CD8-positive, alpha-beta memory T cell (primary cell): ENCODE measurements at places on chromosomes 1 and 21. TPM values are rescaled to one million over a fixed set of nuclear protein-coding genes. Genes with fewer than 3 reads are reported as not detected.

DNA sequence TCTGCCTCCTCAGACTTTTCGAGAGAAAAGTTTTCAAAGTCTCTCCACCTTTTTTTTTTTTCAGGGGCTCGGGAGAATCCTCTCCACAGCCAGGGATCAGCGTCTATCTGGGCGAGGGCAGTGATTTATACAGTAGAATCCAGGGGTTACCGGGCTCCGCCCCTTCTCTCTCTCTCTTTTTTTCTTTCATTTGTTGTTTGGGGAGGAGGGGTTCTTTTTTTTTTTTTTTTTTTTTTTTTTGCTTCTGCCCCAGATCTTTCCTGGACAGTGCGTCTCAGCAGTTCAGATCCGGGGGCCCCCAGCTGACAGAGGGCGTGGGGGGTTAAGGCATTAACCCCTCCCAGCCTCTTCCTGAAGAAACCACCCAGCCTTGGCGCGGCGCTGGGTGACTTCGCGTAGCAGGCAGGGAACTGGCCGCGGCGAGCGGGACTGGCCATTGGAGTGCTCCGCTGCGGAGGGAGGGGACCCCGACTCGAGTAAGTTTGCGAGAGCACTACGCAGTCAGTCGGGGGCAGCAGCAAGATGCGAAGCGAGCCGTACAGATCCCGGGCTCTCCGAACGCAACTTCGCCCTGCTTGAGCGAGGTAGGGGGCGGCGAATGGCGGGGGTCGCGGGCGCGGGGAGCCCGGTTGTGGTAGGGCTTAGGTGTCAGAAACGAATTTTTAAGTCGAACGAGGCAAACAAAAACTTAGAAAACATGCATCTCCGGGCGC is at the start of gene S1PR1:
Gene S1PR1 (plus strand): TSS at position 504 of the 713 bp plus-strand sequence. CDS start 1,966 bp downstream, outside the sequence.
- no peaks in the 10 kb centered on the region for H3K27me3 ChIP-seq
- H3K4me3 ChIP-seq = peak within 1 kb of the TSS; percentile 78
- DNase-seq = peak; percentile 83

GRCh38 chr1:169708647-169709046 is 2.8 kb downstream of the SELL start:
- peaks cover 27% of the 10 kb centered on the region for H3K36me3 ChIP-seq
- no peaks in the 10 kb centered on the region for H3K27me3 ChIP-seq

DNA sequence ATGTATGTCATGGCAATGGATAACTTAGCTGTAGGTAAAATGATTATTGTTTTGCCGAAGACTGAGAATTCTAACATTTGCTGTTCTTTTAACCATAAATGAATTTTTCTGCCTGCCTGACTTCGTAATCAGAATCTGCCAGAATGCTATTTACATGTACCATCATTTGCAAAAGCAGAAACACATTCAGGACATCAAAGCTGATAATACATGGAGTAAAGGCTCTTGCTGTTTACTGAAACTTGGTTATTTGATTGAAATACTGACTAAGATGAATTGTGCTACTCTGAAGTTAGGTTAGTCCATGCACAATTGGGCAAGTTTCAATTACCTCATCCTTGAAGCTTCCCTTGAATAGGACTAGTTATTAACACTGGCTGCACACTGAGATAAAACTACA is 293.8 kb downstream of the PLA2G4A start:
- DNase-seq = no peak
- H3K27me3 ChIP-seq = no peaks in the 10 kb centered on the region
- no peaks in the 10 kb centered on the region for H3K4me1 ChIP-seq
- no peaks in the 10 kb centered on the region for H3K36me3 ChIP-seq
- H3K4me3 ChIP-seq = no peak overlapping the region

DNA sequence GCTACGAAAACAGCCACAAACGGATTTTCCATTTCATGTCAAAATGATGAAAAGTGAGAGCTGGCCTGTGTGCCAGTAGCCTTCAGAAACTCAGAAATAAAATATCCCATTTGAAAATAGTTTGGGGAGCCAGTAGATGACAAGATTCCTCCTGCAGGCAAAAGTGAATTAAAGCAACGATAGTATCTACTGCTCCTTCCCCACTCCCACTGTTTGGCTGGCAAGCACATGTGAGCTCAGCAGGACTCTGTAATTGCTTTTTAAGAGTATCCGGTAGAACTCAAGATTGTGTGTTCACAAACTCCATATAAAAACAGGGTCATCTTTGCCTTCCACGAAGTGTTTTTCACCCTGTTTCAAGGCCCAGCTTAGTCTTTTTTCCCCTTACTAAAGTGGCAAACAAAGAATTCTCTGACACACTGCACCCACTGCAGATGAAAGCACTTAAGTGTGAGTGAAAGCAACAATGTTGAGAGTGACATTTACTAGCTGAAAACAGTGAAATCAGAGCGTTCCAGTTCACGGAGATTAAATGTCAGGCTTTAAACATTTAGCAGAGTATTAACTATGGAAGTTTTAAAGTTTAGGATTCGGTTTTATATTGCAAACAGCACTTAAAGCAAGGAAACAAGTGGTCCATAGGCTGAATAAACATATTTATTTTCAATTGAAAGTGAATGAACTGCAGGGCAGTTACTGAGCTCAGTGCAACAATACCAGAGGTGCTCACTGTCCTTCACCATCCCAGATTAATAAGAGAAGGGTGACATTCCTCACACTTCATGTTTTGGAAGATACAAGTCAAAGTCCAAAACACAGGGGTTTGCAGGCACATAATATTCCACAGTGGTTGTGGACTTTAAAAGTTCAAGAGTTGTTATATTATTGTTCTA is 70.0 kb downstream of the ALG14 start:
- H3K4me3 ChIP-seq = no peak overlapping the region
- no peak overlapping the region for H3K27ac ChIP-seq
- no peaks in the 10 kb centered on the region for H3K4me1 ChIP-seq
- no peaks in the 10 kb centered on the region for H3K36me3 ChIP-seq
- no peaks in the 10 kb centered on the region for H3K27me3 ChIP-seq

GRCh38 chr1:12525311-12526181 is 92.5 kb downstream of the DHRS3 start:
- no peaks in the 10 kb centered on the region for H3K27me3 ChIP-seq
- no peak overlapping the region for H3K4me3 ChIP-seq
- no peak for DNase-seq
- no peak overlapping the region for H3K27ac ChIP-seq
- no peaks in the 10 kb centered on the region for H3K4me1 ChIP-seq

GRCh38 chr1:187734427-187734826 is 905.7 kb downstream of the PLA2G4A start:
- H3K27me3 ChIP-seq = no peaks in the 10 kb centered on the region
- no peak for DNase-seq
- H3K27ac ChIP-seq = no peak overlapping the region
- no peak overlapping the region for H3K4me3 ChIP-seq
- H3K36me3 ChIP-seq = no peaks in the 10 kb centered on the region
- no peaks in the 10 kb centered on the region for H3K4me1 ChIP-seq

DNA sequence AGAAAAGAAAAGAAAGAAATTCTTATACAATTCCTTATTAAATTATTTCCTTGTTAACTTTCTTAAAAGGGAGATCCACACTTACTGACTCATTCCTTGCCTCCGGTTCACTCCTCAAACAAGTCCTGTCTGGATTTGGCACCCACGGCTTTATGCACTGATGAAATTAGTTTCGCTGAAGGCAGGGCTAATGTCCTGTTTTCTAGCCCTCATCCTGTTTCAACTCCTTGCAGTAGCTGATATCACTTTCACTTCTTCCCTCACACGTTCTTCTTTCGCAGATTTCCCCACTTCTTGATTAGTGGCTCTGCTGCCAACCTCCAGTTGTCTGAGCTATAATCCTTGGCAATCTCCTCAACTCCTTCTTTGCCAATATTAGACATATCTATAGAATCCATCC is 215.2 kb downstream of the URB2 start:
- H3K27me3 ChIP-seq = no peaks in the 10 kb centered on the region
- no peaks in the 10 kb centered on the region for H3K4me1 ChIP-seq
- H3K27ac ChIP-seq = no peak overlapping the region
- no peak for DNase-seq

- no peak for DNase-seq
- peaks cover 35% of the 10 kb centered on the region for H3K27me3 ChIP-seq
- no peak overlapping the region for H3K4me3 ChIP-seq
- peaks cover 22% of the 10 kb centered on the region for H3K4me1 ChIP-seq
These were observed 67.5 kb downstream of the SYT2 start for GRCh38 chr1:202642619-202643291.

- H3K27ac ChIP-seq = no peak overlapping the region
- peaks cover 25% of the 10 kb centered on the region for H3K36me3 ChIP-seq
These were observed 143.9 kb downstream of the CLIC6 start for GRCh38 chr21:34812504-34813265.

GRCh38 chr21:19440792-19441655 is 1037.4 kb upstream of the TMPRSS15 start:
- DNase-seq = no peak
- no peak overlapping the region for H3K4me3 ChIP-seq
- no peaks in the 10 kb centered on the region for H3K36me3 ChIP-seq
- H3K27ac ChIP-seq = no peak overlapping the region
- no peaks in the 10 kb centered on the region for H3K27me3 ChIP-seq

DNA sequence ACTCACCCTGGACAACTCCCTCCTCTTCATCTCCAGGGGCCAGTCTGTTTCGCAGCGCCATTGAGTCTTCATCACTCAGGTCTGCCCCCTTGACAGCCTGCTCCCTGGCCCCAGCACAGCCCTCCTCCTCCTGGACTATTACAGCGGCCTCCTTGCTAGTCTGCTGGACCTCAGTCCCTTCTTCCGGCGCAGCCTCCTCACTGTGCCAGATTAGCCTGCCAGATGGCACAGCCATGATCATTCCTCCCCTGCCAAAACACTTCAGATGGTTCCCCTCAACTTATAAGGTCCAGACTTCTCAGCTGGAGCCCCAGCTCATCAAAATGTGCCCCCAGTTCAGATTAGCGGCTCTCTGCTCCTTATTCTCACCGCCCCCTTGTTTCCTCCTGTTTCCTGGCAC is 7.0 kb upstream of the CELSR2 start:
- H3K4me3 ChIP-seq = no peak overlapping the region
- H3K36me3 ChIP-seq = no peaks in the 10 kb centered on the region
- H3K4me1 ChIP-seq = peaks cover 12% of the 10 kb centered on the region
- H3K27me3 ChIP-seq = no peaks in the 10 kb centered on the region
- no peak for DNase-seq

- H3K4me1 ChIP-seq = no peaks in the 10 kb centered on the region
- no peaks in the 10 kb centered on the region for H3K27me3 ChIP-seq
- no peak for DNase-seq
- no peak overlapping the region for H3K4me3 ChIP-seq
- no peaks in the 10 kb centered on the region for H3K36me3 ChIP-seq
These were observed 710 bp upstream of the PALMD start for GRCh38 chr1:99645203-99645602.

- no peaks in the 10 kb centered on the region for H3K4me1 ChIP-seq
- H3K27me3 ChIP-seq = no peaks in the 10 kb centered on the region
- H3K4me3 ChIP-seq = no peak overlapping the region
- no peak overlapping the region for H3K27ac ChIP-seq
- DNase-seq = no peak
These were observed 36.4 kb downstream of the CHML start for GRCh38 chr1:241603731-241604245.

DNA sequence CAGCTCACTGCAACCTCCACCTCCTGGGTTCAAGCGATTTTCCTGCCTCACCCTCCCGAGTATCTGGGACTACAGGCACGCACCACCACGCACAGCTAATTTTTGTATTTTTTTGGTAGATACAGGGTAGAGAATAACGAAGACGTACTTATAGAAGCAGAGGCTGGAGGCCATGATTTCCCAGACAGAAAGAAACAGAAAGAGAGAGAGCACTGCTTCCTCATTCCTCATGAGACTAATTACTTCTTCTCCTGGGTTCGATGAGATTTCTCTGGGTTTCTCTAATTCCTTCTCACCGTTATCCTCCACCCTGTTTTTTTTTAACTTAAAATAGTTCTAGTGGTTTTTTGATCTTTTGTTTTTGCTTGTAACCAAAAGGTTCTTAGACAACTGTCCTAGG is 23.4 kb upstream of the PTP4A2 start:
- no peaks in the 10 kb centered on the region for H3K27me3 ChIP-seq
- no peak for DNase-seq
- no peak overlapping the region for H3K4me3 ChIP-seq
- H3K36me3 ChIP-seq = no peaks in the 10 kb centered on the region
- peaks cover 41% of the 10 kb centered on the region for H3K4me1 ChIP-seq

DNA sequence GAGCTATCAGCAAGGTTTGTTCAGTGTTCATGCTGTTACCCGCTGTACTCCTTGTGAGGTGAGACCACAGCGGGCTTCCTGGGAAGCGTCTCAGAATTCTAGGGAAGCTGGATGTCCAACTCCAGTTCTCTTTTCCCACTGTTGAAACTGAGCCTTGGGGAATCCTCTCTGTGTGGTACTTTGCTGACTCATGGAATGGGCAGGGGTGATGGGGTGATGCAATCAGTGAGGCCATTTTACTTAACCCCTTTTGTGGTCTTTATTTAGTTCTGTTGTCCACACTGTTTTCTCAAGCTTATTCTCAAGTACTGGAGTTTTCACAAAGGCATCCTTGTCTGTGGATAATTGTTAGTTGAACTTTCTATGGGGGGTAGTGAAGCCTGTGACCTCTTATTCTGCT is 42.6 kb downstream of the ACKR1 start:
- peaks cover 5% of the 10 kb centered on the region for H3K27me3 ChIP-seq
- H3K4me1 ChIP-seq = no peaks in the 10 kb centered on the region
- no peak overlapping the region for H3K27ac ChIP-seq
- no peak for DNase-seq
- H3K36me3 ChIP-seq = no peaks in the 10 kb centered on the region
- H3K4me3 ChIP-seq = no peak overlapping the region

GRCh38 chr1:23615852-23616251 is 56.6 kb upstream of the ID3 start:
- no peak for DNase-seq
- peaks cover 84% of the 10 kb centered on the region for H3K4me1 ChIP-seq
- H3K36me3 ChIP-seq = no peaks in the 10 kb centered on the region

DNA sequence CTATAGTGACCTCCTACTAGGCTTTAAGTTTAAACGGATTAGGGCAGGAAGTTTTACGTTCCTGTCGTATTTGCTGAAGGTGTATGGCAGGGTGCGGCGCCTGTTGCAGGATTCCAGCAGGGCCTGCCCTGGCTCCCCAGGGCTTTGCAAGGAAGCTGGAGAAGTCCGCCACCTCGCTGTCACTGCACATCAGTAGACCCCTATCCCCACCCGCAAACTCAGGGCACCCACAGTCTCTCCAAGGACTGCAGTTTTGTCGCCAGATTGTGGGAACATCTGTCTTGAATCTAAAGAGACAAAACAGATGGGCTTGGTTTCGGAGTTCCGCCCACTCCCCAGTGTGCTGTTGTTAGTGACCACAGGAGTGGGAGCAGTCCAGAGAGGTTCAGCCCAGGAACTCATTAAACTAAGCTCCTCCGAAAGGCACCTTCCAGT is 110.8 kb downstream of the CDC7 start:
- no peak overlapping the region for H3K27ac ChIP-seq
- no peaks in the 10 kb centered on the region for H3K36me3 ChIP-seq

The SLC37A1 gene
- 16.6 TPM for total RNA-seq

The H6PD gene
- total RNA-seq = 7.8 TPM

The CBR1 gene
- 39.3 TPM for total RNA-seq

The GJA8 gene
- total RNA-seq = not detected

The LRRC53 gene
- not detected for total RNA-seq

The KRTAP7-1 gene
- not detected for total RNA-seq

The OR2L13 gene
- total RNA-seq = not detected

The SPRR2A gene
- total RNA-seq = not detected

The RNF186 gene
- not detected for total RNA-seq
